ENCODE measurements at places on chromosomes 3 and 15.

- DNase-seq = no peak
Measured at GRCh38 chr3:14458434-14459275, 56.2 kb downstream of the SLC6A6 start.

DNA sequence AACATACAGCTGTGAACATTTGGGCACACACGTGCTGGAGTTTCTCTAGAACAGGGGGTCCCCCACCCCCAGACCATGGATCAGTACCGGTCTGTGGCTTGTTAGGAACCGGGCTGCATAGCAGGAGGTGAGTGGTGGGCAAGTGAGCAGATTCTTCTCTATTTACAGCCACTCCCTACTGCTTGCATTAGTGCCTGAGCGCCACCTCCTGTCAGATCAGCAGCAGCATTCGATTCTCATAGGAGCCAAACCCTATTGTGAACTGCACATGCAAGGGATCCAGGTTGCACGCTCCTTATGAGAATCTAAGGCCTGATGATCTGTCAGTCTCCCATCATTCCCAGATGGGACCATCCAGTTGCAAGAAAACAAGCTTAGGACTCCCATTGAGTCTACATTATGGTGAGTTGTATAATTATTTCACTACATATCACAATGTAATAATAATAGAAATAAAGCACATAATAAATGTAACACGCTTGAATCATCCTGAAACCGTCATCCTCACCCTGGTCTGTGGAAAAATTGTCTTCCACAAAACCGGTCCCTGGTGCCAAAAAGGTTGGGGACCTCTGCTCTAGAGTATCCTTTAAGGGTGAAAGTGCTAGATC lies 25.8 kb downstream of the CHRM5 start:
- no peak for DNase-seq

DNA sequence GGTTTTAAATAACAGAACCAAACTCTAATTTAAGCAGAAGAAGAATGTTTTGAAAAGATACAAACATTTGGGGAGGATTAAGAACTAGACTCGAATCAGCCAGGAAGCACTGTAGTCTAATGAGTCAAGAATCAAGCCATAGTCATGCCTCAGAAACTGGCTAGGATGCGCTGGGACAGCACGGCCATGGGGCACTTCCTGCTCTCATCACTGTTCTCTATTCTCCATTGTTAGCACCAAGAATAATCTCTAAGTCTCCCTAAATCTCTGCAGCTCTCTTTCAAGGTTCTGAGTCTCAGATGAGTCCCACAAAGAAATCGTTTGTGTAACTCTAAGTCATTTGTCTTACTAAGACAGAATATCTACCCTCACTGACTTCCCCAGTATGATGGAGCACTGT lies 399.0 kb upstream of the KCNMB2 start:
- no peak for DNase-seq

GRCh38 chr3:71657831-71658530 lies 67.2 kb downstream of the EIF4E3 start:
- no peak for DNase-seq

GRCh38 chr15:39327005-39327730 lies 253.7 kb upstream of the THBS1 start:
- no peak for DNase-seq

- DNase-seq = no peak
Measured at GRCh38 chr3:197562398-197563251, 6.9 kb upstream of the BDH1 start.

- DNase-seq = no peak
Measured at GRCh38 chr3:66066963-66067617, 28.4 kb upstream of the MAGI1 start.

DNA sequence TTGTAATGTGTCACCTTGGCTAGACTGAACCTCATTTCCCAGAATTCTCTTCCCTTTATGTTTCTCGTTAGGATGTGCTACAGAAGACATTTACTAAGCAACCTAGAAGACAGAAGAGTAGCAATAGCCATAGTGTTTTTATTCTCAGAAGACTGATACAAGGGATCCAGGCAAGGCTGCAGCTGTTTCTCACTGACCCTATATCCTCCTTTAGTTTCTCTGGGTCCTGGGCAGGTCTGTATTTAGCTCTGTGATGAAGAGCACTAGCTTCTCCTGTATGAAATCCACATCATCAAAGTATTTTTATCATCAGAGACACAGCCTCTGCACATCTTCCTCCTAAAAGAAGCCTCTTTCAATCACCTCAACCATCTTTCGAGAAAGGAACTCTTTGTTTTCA lies 72.5 kb downstream of the SUMF1 start:
- DNase-seq = no peak

DNA sequence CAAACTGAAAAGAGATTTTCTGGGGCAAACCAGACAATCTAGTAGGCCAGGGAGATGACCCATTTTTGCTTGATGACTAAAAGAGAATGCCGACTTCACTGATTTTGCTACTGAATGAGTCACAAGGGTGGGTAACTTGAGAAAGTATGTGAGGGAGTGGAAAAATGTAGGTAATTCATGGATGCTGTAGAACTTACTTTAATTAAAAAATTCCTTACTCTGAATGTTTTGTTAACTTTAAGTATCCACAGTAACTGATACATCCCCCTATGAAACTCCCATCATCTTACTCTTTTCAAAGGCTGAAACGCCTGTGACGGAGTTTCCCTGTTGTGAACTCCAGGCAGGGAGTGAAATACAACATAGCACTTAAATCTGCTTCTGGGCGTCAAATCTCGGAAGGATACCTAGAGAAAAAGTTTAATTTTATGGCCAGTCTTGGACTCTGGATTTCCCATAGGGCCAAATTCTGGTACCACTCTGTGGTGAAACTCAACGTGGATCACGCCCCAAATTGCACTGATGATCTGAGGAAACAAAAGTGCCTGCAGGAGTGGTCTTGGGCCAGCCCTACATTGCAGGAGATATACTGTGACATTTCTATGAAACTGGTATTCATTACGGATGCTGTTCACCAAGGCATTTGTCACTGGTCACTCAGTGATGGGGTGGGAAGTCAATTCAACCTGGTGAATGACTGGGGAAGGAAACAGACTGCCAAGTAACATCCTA lies 24.0 kb downstream of the GOLIM4 start:
- DNase-seq = no peak

- no peak for DNase-seq
Measured at GRCh38 chr3:191362524-191363090, 32.3 kb upstream of the UTS2B start.

DNA sequence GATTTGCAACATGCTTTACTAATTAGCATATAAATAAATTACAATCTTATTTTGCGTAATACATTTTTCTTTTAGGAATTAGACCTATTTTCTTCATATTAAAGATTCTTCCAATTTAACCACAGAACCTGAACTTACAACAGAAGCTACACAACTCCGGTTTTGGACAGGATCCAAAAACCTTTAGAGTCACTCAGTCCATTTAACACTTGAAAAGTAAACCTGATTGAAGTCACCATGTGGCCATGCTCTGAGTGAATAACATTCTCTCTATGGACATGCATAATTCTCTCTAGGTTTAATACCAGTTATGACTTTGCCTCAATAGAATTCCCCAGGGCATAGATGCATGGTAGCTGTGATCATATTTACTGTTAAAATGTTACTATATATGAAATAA lies 751.0 kb downstream of the VGLL3 start:
- no peak for DNase-seq

GRCh38 chr3:193686665-193687483 lies 93.9 kb downstream of the OPA1 start:
- DNase-seq = no peak

DNA sequence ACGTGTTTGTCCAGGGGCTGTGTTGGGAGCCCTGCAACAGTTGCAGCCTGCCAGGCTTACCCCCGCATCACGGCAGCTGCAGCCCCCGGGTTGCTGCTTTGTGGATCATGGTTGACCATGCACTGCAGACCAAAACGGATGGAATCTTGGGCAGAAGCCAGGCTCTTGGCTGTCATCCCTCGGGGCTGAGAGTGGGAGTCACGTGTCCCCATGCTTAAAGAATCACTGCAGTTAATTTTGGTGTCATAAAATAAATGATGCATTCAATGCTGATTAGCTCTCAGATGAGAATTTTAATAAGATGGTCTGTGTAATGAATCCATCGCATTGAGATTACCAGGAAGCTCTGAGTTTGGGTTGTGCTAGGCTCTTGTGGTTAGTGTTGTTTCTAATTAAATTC lies 115.6 kb downstream of the CHDH start:
- no peak for DNase-seq

- DNase-seq = no peak
Measured at GRCh38 chr3:141387516-141387915, 19.2 kb downstream of the ZBTB38 start.

- no peak for DNase-seq
Measured at GRCh38 chr15:99211926-99212325, 37.5 kb downstream of the TTC23 start.

DNA sequence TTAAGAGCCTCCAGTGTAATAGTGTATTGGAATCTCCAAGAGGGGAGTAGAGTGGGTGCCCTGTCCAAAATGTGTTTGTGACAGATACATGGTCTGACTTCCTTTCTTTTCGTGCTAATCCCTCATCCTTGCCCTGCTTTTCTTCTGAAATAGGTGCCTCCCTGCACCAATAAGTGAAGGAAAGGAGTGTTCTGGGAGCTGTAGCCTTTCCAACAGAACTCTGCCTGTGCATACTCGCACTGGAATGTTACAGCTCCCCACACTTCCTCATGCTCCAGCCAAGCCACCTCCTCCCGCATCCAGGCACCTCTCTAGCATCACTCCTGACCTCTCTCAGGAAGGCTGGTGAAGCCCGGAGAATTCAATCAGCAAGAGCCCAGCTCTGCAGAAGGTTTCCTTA lies 478.0 kb downstream of the GABRG3 start:
- no peak for DNase-seq

GRCh38 chr3:66354001-66354400 lies 133.2 kb downstream of the SLC25A26 start:
- no peak for DNase-seq

- DNase-seq = no peak
Measured at GRCh38 chr3:138070006-138070405, 45.4 kb downstream of the DZIP1L start.

- no peak for DNase-seq
Measured at GRCh38 chr3:172527306-172527705, 4.1 kb upstream of the TNFSF10 start.

GRCh38 chr3:13215940-13216546 lies 142.8 kb upstream of the IQSEC1 start:
- DNase-seq = peak; percentile 43

GRCh38 chr3:168545591-168545990 lies 449.9 kb upstream of the GOLIM4 start:
- DNase-seq = no peak

DNA sequence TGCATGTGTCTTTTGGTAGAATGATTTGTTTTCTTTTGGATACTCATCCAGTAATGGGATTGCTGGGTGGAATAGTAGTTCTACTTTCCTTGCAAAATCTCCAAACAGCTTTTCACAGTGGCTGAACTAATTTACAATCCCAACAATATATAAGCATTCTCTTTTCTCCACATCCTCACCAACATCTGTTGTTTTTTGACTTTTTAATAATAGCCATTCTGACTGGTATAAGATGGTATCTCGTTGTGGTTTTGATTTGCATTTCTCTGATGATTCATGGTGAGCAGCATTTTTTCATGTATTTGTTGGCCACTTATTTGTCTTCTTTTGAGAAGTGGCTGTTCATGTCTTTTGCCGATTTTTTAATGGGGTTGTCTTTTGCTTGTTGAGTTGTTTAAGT lies 55.8 kb downstream of the ST8SIA2 start:
- DNase-seq = peak; percentile 32

- no peak for DNase-seq
Measured at GRCh38 chr3:48711727-48712126, 5.3 kb downstream of the IP6K2 start.

DNA sequence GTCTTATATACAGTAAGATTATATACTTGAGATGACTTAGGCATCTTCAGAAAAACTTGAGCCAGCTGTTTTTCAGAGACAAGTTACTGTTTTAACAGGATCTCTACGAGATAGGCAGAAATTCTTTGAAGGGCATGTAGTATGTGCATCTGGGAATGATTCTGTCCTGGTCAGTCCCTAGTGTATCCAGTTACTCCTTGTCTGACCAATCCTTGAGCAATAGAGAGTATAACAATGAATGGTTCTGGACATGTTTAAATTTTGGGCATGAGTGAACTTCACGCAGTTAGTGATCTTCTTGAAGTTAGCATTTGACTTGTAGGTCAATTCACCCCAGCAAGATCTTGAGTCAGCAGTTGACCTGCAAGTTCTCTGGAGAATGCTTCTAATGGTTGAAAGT lies 24.7 kb upstream of the HHLA2 start:
- DNase-seq = no peak

GRCh38 chr15:85298366-85298765 lies 82.0 kb upstream of the AKAP13 start:
- DNase-seq = no peak

GRCh38 chr3:15859507-15860013 lies 61.8 kb upstream of the ANKRD28 start:
- no peak for DNase-seq

DNA sequence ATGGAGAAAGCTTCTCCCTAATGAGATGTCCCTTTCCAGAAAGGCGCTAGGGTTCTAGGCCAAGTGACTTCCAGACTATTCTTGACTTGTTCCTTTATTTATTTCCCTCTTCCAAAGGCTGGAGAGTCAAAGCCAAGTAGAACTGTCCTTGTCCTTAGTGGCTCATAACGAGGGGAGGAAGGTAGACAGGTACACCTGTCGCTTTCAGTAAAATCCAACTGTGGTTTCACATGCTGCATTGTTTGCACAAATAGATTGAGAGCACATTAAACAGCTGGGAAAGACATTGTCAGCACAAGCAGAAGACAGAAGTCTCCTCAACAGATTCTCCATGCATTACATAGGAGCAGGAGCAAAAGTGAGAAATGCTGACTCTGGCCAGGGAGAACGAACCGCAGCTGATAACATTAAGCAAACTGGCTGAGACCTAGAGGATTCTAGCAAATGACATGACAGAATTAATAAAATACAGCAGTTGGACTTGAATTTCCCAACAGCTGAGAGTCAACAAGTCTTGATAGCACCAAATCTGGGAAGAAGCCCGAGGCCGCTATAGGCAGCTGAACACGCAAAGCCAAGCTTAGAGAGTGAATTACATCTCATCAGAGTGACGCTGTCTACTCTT lies 227.7 kb downstream of the TLE3 start:
- no peak for DNase-seq

DNA sequence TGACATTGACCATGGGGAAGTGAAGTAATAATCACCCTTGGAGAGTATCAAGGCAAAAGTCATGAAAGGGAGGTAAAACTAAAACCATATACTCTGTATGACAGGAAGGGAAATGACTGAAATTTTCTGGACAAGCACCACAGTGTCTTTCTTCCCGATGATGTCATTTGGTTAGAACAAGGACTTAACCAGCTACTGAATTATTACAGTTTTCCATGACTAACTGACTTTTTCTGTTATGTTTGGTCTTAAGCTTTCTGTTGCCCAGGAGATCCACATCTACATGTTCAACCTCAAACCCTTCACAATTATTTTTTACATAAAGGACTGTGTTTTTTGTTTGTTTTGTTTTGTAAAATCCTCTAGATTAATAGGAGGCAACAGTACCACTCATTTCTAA lies 191.9 kb upstream of the IL12A start:
- DNase-seq = peak; percentile 52

DNA sequence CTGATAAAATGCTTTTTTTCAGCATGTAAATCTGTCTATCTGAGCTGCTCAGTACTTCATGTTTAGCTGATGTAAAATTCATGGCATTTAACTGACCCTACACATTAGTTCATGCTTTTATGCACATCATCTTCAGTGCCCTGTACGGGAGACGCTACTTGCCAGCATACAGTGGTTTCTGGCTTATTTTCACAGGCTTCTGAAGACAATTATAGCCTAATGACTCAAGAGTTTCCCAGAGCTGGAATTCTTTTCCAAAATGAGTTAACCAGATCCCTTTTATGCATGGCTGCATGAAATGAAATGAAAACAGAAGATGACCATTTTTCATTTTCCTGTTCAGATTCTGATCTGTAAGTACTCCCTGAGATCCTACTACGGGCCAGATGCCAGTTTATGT lies 1061.5 kb downstream of the ROBO2 start:
- DNase-seq = peak; percentile 40

All from AG09309 (cell line).